ENCODE measurements at places on chromosomes 5 and 9. TPM values are rescaled to one million over a fixed set of nuclear protein-coding genes. Genes with fewer than 3 reads are reported as not detected.

Gene C9orf57
- not detected for polyA plus RNA-seq

Gene CCL27
- polyA plus RNA-seq = 0.86 TPM

Gene PPP2R2B
- 9.7 TPM for polyA plus RNA-seq

Gene TLN1
- 173 TPM for polyA plus RNA-seq

Gene KCNV2
- polyA plus RNA-seq = 0.13 TPM

Gene CCDC180
- 9.3 TPM for polyA plus RNA-seq

Gene PCDHGB4
- 5.1 TPM for polyA plus RNA-seq

Gene LMAN2
- polyA plus RNA-seq = 94.0 TPM

Gene ZNF354C
- 16.4 TPM for polyA plus RNA-seq

Gene TSLP
- polyA plus RNA-seq = 0.15 TPM

Gene ADGRD2
- polyA plus RNA-seq = not detected

Gene IRGM
- polyA plus RNA-seq = 0.73 TPM

Gene UBE2D2
- polyA plus RNA-seq = 160 TPM

Gene CCDC183
- 2.5 TPM for polyA plus RNA-seq

Gene CTXN3
- not detected for polyA plus RNA-seq

Gene MELK
- 19.4 TPM for polyA plus RNA-seq

Gene ANKRD34B
- 0.29 TPM for polyA plus RNA-seq

Gene IL4
- not detected for polyA plus RNA-seq

Gene SLC34A3
- 2.9 TPM for polyA plus RNA-seq

Gene GLDC
- polyA plus RNA-seq = 23.6 TPM

Gene FEM1C
- polyA plus RNA-seq = 20.7 TPM

Gene IFNK
- not detected for polyA plus RNA-seq

Gene FOXD1
- 15.5 TPM for polyA plus RNA-seq

Gene SLC36A3
- polyA plus RNA-seq = not detected

Gene CAMK2A
- 4.8 TPM for polyA plus RNA-seq

Gene FAM78A
- polyA plus RNA-seq = 3.2 TPM

Data from left renal pelvis (tissue), 4 donors.